T-helper 17 cell (primary cell): ENCODE measurements at places on chromosomes 7 and 10.

DNA sequence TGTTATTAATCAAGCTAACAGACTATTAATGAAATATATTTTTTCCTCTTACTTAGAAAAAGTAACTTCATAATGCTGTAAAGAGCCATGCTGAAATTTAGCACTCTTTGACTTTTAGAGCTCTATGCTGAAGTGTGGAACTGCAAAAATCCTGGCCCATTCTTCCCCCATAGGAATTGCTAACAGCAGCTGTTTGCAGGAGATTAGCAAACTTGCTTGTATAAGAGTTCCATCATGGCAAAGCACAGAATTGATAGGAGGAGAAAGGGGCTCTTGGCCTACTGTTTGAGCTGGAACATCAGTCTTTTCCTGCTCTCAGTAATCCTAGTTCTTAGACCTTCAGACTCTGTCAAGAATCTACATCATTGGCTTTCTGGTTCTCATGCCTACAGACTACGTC is 18.3 kb upstream of the GNAT3 start:
- no peak for DNase-seq

GRCh38 chr7:77457779-77458178 is 41.6 kb upstream of the GSAP start:
- DNase-seq: no peak

GRCh38 chr7:108004220-108005142 is 1.5 kb upstream of the LAMB1 start:
- DNase-seq: no peak

DNA sequence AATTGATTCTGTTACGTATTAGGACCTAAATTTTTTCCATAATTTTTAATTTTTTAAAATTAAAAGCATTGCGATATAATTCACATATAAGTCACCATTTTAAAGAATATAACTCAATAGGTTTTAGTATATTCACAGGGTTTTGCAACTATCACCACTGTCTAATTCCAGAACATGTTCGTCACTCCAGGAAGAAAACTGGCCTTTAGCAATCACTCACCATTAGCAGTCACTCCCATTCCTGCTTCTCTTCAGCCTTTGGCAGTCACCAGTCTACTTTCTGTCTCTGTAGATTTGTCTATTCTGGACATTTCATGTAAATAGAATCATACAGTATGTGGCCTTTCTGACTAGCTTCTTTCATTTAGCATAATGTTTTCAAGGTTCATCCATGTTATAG is 176.5 kb downstream of the EXOC4 start:
- no peak for DNase-seq

DNA sequence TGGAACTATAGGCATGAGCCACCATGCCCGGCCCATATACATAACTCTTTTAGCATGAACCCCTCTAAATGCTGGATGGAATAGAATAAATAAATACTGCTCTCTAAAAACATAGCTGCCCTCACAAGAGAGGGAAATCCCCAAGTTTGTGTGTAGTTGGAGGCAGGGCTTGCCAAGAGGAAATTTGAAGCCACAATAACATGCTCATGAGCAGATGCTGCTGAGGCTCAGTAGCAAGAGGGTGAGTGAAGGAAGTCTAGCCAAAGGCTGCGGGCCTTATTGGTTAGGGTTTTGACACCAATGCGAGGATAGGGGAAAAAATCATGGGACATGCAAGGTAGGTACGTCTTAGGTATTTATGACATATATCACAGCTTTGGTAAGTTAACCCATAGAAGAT is 17.3 kb downstream of the TPK1 start:
- peak; percentile 41 for DNase-seq

DNA sequence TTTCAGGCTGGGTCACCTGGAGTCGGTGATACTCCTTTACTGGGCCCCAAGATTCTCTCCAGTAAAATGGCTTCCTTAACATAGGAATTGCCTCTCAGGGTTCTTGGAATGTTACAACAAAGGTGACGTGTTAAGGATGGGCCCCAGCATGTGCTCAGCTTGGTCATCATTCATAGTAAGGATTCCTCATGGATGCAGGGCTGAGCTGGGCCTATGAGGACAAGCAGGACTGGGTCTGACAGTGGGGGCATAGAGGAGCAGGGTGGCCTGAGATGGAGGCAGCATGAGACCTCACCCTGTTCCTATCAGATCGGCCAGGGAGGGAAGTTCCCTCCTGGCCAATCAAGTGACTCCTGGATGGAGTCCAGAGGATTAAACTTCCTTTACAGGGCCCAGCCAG is 12.8 kb upstream of the MBL2 start:
- no peak for DNase-seq
